GM19239 (cell line): ENCODE measurements at places on chromosomes 13 and 19.

- DNase-seq: no peak
Observed at GRCh38 chr13:110261166-110262081, 45.5 kb downstream of the COL4A1 start.

GRCh38 chr19:39848392-39848791 is 2.2 kb upstream of the FBL start:
- DNase-seq: no peak

- DNase-seq: no peak
Observed at GRCh38 chr19:40932008-40932959, 50.3 kb upstream of the CYP2A7 start.

- DNase-seq: no peak
Observed at GRCh38 chr19:35236638-35237400, 8.3 kb upstream of the FAM187B start.

- DNase-seq: no peak
Observed at GRCh38 chr13:109913936-109914510, 127.6 kb upstream of the IRS2 start.

DNA sequence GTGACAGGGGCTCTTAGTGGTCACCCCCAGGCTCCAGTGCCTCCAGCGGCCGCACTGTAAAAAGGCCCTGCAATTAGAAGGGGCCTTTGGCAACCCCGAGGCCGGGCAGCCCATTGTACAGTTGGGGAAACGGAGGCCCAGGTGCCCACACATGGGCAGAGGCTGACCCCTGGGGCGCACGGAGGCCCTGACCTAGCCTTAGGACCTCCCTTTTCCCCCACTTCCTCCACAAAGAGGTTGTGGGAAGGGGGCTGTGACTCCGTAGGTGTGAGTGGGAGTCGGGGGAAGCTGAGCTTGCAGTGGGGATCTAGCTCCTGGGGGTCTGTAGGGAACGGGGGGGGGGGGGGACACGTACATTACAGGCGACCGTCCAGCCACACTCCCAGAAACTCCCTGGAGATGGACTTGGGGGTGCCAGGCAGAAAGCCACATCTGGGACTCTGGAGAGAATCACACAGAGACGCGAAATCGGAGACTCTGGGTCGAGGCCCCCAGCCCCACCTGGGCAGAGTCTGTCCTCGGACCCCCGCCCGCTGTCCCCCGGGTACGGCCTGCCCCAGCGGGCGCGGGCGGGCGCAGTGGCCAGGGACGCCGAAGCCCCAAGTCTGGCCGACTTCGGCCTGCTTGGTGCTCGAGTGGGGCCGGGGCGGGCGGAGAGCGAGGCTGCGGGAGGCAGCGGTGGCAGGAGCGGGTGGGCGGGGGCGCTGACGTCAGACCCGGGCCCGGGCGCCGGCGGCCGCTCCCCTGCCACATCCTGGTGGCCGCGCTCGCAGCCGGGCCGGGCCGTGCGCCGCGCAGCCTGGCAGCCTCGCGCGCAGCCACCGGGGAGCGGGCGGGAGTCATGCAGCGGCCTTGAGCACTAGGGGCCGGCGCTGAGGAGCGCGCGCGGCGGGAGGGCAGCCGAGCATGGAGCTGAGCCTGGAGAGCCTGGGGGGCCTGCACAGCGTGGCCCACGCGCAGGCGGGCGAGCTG is at the start of gene ONECUT3:
TSS of gene ONECUT3 (plus strand) at position 750 of the 972 bp plus-strand sequence. CDS start at position 907, 157 bp downstream.
- no peak for DNase-seq

DNA sequence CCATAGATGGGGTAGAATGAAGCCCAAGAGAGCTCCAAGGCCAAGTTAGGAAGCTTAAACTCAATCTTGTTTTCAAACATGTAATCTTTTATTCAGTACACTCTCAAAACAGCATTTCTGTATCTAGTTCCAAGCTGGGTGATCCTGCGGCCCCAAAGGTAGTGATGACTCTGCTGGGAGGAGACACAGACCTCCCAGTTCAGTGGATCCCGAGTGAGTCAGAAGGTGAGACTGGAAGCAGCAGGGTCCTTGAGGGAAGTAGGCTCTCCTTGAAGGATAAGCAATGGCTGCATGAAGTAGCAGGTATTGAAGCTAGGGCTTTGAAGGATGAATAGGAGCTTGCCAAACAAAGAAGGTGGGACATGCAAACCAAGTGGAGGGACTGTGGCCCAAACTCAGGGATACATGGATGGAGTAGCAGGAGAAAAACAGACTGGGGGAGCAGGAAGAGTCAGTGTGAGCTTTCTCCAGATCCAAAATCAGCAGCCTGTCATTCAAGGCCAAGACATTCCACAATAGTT is 9.6 kb downstream of the TINCR start:
- no peak for DNase-seq
